ENCODE measurements at places on chromosomes 4 and X. TPM values are rescaled to one million over a fixed set of nuclear protein-coding genes. Genes with fewer than 3 reads are reported as not detected.

- no peaks in the 10 kb centered on the region for H3K4me1 ChIP-seq
- H3K36me3 ChIP-seq: no peaks in the 10 kb centered on the region
These were observed 287.0 kb upstream of the NOCT start for GRCh38 chr4:138728566-138728965.

DNA sequence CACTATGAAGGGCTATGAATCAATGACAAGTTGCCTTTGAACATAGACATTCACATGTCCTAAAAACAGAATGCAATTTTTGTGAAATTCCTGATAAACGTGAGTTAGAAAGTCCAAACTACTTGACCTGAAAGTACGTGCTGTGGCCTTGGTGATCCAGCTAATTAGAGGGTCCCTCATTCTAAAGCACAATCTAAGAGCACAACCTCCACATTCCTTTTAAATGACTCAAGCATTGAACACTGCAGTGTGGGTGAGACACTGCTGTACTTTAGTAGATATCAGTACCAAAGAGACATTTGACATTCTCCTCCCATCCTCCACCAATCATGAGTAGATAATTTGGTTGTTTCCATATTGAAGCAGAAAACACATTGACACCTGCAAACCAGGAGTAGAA lies 73.5 kb downstream of the FAM47B start:
- no peak overlapping the region for H3K27ac ChIP-seq
- H3K4me1 ChIP-seq: no peaks in the 10 kb centered on the region
- no peaks in the 10 kb centered on the region for H3K36me3 ChIP-seq
- DNase-seq: no peak
- no peak overlapping the region for H3K4me3 ChIP-seq

DNA sequence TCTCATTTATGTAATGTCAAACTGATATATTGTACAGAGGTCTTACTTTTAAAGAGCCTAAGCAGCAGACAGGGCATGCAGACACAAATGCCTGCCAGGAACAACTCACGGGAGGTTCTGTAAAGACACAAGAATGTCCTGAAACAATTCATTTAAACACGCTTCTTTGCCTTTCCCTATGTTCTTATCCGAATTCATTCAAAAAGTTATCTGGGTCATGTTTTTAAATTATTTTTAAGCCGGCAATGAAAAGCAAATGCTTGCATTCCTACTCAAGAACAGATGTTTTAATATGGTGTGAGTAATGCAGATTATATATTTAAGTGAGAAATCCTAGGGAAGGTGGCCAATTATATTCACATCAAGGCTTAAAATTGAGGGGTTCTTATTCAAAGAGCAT lies 192.6 kb downstream of the PDGFC start:
- DNase-seq: no peak
- no peaks in the 10 kb centered on the region for H3K36me3 ChIP-seq
- no peaks in the 10 kb centered on the region for H3K27me3 ChIP-seq
- H3K27ac ChIP-seq: no peak overlapping the region
- no peaks in the 10 kb centered on the region for H3K4me1 ChIP-seq

DNA sequence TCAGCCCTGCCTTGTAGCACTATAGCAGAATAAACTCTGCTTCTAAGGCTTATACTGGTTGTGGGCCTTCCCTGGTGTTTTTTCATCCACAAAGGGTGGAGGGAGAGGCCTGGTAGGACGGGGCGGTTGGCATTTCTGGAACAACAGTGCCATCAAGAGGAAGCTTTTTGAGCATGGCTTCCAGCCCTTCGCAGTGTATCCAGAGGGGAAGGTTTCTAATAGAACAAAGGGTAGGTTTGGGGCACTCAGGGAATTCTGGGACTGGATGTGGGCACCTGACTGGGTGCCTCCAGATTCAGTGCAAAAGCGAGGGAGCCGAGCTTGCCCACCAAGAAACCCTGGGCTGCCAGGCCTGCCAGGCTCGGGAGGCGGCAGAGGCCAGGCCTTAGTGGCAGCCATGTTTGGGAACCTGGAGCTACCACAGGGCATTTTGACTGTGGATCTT lies 229.6 kb upstream of the AGTR2 start:
- H3K27ac ChIP-seq: no peak overlapping the region
- H3K4me3 ChIP-seq: no peak overlapping the region
- no peaks in the 10 kb centered on the region for H3K27me3 ChIP-seq
- no peaks in the 10 kb centered on the region for H3K4me1 ChIP-seq
- H3K36me3 ChIP-seq: no peaks in the 10 kb centered on the region

HMGN5 gene
- total RNA-seq: 1.0 TPM

ZFP42 gene
- not detected for total RNA-seq
